ENCODE measurements at places on chromosomes 4 and X.

GRCh38 chr4:86891762-86892635 lies at the start of gene C4orf36:
C4orf36 (minus strand) TSS chr4:86892422; CDS start chr4:86891520, 902 bp downstream.
- no peak for DNase-seq

GRCh38 chr4:139593091-139593564 lies 37.1 kb upstream of the SETD7 start:
- no peak for DNase-seq

DNA sequence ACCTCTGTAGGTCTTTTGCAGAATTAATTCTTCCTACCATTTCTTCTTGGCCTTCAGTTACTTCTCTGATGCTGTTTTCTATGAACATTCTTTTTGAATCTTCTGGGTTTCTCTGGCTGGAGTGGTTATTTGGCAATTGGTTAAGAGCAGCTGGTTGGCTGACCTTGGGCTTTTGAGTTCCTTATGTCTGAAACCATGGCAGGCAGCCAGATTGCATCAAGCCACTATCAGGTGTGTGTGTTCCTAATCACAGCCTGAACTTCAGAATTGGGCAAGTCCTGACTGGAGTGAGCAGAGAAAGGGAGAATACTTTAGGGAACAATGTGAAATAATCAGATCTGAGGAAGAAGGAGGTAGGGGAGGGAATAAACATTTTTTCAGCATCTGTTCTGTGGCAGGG lies 90.2 kb downstream of the ARHGAP10 start:
- DNase-seq: no peak

- no peak for DNase-seq
Measured at GRCh38 chr4:32697281-32697814, 1977.2 kb downstream of the PCDH7 start.

- no peak for DNase-seq
Measured at GRCh38 chr4:147725673-147726072, 6.2 kb upstream of the ARHGAP10 start.

All from Jurkat, Clone E6-1 (cell line).